ENCODE measurements at places on chromosomes 6 and 20. TPM values are rescaled to one million over a fixed set of nuclear protein-coding genes. Genes with fewer than 3 reads are reported as not detected.
A peak's percentile ranks its signal among the peaks of the same experiment; 100 is the strongest.

Gene SLA2
- 33.7 TPM for total RNA-seq

- DNase-seq: no peak
Observed at GRCh38 chr6:105642708-105643107, 239.8 kb upstream of the PREP start.

GRCh38 chr20:48801197-48801596 lies 26.6 kb downstream of the PREX1 start:
- no peak for DNase-seq

- DNase-seq: no peak
Observed at GRCh38 chr6:125310994-125311649, 9.4 kb upstream of the HDDC2 start.

Gene TOX2
- total RNA-seq: 3.6 TPM

DNA sequence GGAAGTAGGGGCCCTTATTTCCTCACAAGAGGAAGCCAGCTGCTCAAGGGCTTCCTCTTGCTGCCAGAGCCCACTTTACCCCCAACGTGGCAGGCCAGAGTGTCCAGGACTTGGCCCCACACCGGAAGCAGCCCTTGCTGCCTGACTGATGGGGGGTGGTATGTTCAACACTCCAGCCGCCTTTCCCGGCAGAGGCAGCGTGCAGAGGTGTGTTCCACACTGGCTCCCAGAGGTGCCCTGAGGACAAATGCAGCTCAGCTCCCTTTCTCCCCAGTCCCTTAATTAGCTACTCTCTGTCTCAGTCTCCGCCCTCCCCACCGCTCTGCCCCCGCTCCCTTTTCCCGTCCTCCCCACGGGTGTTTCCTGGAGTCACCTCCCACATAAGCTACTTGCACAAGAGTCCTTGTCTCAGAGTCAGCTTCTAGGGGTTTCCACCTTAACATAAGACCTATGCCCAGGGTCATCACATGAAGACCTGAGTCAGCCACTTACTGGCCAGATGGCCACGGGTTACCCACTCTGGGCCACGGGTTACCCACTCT lies 61.7 kb upstream of the SHLD1 start:
- no peak for DNase-seq

- no peak for DNase-seq
Observed at GRCh38 chr6:63804381-63804956, 168.9 kb downstream of the PHF3 start.

GRCh38 chr20:38805958-38806854 lies 709 bp downstream of the PPP1R16B start:
- peak; percentile 46 for DNase-seq

Gene TSBP1
- not detected for total RNA-seq

GRCh38 chr6:134429861-134430380 lies 112.0 kb upstream of the SGK1 start:
- DNase-seq: no peak

GRCh38 chr6:128290221-128290620 lies 230.2 kb downstream of the PTPRK start:
- no peak for DNase-seq

Gene KCNQ2
- total RNA-seq: 0.33 TPM

DNA sequence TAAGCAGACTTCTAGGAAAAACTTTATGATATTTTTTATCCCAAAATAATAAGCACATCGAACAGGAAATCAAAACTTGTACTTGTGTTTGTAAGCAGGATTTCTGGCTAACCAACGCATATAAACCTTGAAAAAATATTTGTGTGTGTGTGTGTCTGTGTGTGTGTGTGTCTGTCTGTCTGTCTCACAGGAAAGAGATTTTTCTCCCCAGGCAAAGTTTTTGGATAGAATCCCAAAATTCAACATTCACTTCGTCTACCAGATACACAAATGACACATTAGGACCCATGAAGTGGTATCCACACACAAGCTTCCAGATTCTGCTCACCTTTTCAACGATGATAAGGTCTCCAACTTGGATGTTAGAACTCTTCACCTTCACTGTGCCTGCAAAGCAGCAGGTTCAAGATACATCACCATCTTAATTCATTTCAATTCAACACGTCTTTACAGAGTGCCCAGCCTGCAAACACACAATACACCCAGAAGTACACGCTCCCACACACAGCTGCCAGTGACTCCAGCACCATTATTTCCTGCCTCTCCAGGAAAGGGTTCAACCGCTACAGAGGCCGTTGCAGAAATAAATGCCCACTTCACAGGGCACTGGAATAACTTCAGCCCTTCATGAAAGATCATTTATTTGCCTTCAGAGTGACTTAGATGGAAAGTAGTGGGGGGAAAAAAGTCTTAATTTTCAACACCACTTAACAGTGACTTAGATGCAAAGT lies 70.9 kb downstream of the ATP9A start:
- no peak for DNase-seq

- DNase-seq: no peak
Observed at GRCh38 chr6:27168586-27169443, 78.7 kb upstream of the PRSS16 start.

Gene ARG1
- not detected for total RNA-seq

DNA sequence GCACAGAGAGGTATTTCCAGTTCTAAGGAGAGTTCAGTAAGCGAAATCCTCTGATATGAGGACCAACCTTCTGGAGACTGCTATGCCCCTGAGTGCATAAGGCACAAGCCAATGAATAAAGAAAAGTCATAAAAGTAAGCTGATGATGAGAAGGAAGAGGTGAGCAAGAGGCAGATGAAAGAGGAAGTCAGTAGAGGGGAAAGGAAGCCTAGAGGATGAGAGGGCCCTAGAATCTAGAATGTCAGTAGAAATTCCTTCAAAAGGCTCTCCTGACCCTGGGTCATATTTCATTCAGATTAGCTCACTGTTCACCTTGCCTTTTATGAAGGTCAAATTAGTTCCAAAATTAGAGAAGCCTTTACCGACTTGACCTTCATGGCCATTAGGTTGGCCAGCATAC lies 209.2 kb downstream of the CD83 start:
- no peak for DNase-seq

- DNase-seq: no peak
Observed at GRCh38 chr6:23620911-23621401, 505.1 kb upstream of the NRSN1 start.

DNA sequence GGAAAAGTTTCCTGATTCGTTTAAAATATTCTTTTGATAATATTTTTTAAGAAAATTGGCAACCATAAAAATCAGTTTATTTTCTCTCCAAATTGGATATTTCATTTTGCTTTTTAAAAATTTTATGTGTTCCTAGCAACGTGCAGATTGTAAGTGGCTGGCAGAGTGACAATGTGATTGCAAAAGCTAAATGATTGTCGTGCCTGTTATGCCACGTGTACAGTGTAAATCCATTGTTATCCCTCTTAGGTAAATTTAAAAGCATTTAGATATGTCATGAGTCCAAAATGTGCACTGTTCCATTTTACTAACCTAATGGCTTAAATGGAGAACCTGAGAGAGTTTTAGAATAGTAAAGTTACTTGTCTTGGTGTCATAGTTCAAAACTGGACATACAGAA lies 94.4 kb upstream of the ADGRF4 start:
- no peak for DNase-seq

GRCh38 chr6:72911463-72912155 lies 289.7 kb downstream of the KCNQ5 start:
- no peak for DNase-seq

DNA sequence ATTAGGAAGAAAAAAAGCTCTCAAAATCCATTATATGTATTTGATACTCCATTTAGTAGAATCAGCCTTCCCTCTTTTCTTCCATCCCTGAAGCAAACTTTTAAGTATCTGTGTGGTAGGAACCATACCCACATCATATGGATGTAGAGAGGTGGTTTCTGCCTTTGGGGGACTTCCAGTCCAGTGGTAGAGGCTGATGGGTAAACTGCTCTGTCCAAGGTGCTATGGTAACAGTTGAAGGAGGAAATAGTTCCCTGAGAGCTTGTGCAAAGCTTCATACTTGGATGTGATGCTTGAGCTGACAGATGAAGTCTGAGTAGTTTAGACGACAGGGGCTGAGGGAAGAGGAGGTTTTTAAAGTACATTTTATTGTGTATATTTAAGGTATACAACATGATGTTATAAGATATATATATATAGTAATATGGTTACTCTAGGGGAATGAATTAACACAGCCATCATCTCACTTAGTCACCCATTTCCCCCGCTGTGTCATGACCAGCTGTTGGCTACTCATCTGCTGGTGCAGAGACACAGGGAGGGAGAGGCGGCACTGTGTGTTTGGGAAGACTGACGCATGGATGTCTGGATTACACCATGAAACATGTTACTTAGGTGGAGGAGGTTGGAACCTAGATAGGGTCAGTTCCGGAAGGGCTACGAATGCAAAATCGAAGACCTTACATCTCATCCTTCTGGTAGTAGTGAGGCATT lies 185.2 kb downstream of the FARS2 start:
- DNase-seq: no peak

Gene CST7
- 50.3 TPM for total RNA-seq

DNA sequence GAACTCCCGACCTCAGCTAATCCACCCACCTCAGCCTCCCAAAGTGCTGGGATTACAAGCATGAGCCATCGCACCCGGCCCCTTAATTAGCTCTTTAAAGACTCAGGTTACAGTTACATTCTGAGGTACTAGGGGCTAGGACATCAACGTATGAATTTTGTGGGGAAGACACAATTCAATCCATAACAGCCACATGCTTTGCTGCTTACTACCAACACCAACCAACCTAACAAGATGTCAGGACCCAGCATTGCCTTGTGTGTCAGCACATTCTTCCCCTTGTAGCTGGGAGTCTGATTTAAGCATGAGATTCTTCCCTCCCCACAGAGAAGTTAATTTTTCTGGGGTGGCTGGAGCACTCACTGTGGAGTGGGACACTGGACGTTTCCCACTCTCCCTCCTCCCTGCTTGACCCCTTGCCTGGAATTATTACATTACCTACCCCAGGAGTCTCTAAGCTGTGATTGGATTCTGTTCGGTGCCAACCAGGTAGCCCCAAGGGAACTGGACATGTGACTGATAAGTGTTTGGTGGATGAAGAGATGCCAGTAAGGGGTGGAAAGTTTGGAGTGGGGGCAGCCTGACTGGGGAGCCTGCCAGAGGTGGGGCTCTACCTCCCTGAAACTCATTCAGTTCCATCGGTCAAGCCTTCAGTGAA lies 5.6 kb upstream of the PXMP4 start:
- DNase-seq: no peak

DNA sequence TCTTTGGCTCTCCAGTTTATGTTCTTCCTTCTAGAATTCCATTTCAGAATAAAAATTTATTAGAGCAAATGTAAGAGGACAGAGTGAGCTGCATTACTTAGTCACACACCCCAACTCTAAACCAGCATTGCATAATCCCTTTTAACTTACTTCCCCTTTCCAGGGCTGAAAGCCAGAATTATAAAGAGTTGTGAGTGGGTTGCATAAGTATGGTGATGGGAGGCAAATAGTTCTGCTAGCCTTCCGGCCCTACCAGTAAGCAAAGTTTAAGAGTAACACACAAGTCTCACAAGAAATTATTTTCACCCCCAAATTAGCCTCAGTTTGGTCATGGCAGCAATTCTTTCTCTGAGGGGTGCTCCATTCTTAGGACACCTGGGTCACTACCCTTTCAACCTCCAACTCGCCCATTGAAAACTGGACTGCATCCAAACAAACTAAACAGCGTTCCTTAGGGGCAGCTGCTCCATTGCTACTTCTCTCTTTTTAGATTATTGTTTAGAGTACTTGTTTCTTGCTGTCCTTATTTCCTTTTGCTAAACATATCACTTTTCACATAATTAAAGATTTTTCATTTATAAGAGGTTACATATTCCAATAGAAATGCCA lies 1.6 kb downstream of the KIAA0408 start:
- DNase-seq: no peak

- DNase-seq: no peak
Observed at GRCh38 chr6:9527679-9528286, 887.1 kb downstream of the TFAP2A start.

Gene TRIM31
- total RNA-seq: not detected

DNA sequence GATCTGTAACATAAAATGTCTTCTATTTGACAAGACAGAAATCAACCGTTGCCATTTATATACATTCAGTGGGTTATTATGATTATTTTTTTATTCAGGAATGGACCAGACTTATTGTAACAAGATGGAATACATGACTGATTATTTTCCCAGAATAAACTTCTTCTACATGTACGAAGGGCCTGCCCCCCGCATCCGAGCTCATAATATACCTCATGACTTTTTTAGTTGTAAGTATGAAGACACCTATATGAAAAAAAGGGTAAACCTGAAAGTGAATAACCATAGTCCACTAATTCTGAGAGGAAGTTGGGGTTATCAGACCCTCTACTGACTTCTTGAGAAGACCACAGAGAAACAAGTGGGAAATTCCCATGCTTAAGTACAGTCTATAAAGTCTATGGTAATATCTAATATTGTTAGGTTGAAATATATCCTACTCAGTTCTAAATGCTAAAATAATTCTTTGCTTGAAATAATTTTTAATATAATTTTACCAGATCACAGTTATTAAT lies 15.9 kb downstream of the OR2A4 start:
- no peak for DNase-seq

Gene PCK1
- not detected for total RNA-seq

GRCh38 chr6:26330859-26331217 lies 34.2 kb upstream of the BTN3A2 start:
- DNase-seq: peak; percentile 14

DNA sequence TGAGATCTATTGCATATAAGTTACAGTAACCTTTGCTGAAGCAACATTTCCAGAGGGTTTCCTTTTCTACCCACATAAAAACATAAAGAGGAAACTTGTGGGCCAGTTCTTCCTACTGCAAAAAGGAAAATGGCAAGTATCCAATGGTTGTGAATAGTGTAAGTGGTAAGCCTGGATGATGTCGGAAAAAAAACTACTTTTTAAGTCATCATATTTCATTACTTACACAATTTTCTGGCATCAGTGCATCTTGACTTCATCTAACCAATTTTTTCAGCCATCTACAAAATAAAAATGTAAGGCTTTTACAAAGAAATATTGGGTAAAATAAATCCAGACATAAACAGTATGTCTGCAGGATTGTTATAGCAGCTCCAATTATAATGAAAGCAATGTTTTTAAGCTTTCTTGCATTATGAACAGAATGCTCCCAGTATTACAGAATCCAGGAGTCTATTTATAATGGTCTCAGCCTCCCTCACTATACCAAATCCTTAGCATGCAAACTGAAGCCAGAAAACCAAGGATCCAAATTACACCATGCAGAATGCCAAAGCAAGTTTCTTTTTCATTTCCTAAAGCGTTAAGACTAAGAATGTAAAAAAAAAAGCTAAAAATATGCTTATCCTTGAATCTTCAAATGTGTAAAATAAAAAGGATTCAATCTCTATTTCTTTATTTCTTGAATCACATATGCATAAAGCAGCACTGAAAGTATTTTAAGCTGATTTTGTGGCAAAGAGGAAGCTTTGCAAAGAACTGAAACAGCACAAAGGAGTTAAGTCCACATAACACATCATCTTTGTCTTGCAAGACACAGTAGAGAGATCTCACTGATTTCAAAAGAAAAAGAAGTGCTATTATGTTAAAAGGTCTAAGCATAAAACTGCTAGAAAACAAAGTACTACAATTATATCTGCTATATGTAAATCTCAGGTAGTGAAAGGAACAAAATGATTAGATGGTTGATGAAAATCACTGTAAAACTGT lies 126.8 kb upstream of the HMGCLL1 start:
- no peak for DNase-seq

Gene KCNK15
- 0.37 TPM for total RNA-seq

- DNase-seq: no peak
Observed at GRCh38 chr6:8335381-8335780, 100.0 kb downstream of the SLC35B3 start.

Measured in activated naive CD4-positive, alpha-beta T cell treated with anti-CD3 and anti-CD28 coated beads, Interleukin-2, amount 50 U/mL, for 72 hours (primary cell).